ENCODE measurements at places on chromosomes 5 and 9.

- no peak for DNase-seq
Observed at GRCh38 chr5:162091336-162091735, 23.8 kb downstream of the GABRG2 start.

DNA sequence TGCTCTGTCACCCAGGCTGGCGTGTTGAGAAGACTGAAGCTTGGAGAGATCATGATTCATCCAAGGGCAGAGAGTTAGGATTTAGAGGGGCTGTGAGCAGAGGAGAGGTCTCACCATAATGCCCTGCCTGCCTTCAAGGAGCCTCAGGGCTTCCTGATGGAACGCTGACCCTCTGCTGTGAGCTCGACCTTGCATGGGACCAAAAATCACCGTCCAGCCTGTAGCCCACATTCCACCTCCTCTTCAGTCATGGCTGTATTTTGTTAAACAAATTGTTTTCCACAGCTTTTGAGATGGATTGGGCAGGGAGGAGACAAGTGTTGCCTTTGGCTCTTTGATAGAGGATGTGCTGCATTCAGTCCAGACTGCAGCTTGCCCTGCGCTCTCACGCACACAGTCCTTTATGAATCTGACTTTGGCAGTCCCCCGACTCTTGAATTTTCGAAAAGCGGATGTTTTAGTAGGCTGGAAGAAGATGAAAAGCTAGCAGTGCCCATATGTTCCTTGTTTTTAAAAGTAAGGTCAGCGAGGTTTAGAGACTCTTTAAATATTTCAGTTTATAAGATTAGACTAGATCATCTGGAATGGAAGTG is 79.5 kb downstream of the MVB12B start:
- DNase-seq: no peak

GRCh38 chr5:34450338-34450737 is 205.8 kb upstream of the RAI14 start:
- DNase-seq: no peak

DNA sequence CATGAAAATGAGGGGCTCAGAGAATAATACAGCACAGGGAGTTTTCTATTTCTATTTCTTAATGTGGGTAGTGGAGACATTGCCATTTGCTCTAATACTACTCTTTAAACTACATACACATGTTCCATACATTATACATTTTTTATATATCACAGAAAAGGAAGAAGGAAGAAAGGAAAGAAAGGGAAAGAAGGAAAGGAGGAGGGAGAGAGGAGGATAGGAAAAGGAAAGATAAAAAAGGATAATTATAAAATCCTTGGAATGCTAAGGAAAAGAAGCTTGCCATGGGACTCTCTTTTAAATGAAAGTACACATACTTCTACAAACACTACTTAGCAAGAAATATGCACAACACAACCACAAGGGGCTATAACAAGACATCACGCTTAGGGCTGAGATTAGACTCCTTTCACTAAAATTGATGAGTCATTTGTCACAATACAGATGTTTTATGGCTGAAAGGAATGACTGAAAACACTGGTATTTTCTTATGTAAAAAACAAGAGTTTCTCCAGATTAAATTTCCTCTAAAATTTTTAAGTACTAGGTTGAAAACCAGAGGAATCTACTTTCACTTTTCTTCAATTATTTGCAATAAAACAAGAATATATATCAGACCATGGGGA is 219.8 kb downstream of the ARL15 start:
- no peak for DNase-seq

DNA sequence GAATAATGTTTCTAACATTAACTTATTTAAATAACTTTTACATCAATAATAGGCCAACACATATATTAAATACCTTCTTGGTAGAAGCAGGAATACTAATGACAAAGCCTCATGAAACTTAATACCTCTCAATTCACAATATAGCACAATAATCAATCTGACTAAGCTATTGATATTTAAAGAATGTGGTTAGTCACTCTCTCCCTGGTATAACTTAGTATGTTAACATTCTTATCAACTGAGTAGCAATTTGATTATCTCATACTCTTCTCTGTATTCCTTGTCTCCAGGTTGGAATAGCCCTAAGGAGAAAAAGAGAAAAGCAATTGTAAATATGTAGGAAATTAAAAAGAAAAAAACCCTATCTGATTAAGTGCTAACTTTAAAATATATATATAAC is 4.9 kb upstream of the PGGT1B start:
- DNase-seq: no peak

- DNase-seq: no peak
Observed at GRCh38 chr5:178246624-178247279, 14.2 kb upstream of the PHYKPL start.

- DNase-seq: no peak
Observed at GRCh38 chr5:122915717-122916461, 70.5 kb downstream of the SNX24 start.

- no peak for DNase-seq
Observed at GRCh38 chr5:150788977-150789376, 10.4 kb downstream of the SMIM3 start.

GRCh38 chr5:150503977-150504620 is 3.8 kb upstream of the NDST1 start:
- DNase-seq: no peak

- no peak for DNase-seq
Observed at GRCh38 chr5:74130155-74130897, 504.3 kb downstream of the ARHGEF28 start.

- peak; percentile 35 for DNase-seq
Observed at GRCh38 chr9:133740911-133741310, 2.8 kb upstream of the SARDH start.

DNA sequence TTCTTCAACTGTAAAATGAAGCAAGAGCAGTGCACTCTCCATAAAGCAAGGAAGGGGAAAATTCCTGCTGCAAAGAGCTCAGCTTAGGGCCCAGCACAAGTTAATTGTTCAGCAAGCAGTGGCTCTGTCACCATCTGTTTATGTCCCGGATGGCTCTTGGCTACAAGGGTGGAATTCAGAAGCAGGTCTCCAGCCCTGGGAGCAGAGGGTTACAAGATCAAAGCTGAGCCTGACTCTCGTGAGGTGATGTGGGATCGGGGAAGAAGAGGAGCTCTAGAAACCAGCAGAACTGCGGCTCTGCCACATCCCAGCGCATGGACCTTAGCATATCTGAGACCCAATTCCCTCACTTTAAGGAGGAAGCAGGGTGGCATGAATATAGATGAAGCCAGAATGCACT is 25.2 kb upstream of the OLFM1 start:
- no peak for DNase-seq
